Mononuclear cell (primary cell): ENCODE measurements at places on chromosomes 1 and 21. TPM values are rescaled to one million over a fixed set of nuclear protein-coding genes. Genes with fewer than 3 reads are reported as not detected.

The CORT gene
- 0.10 TPM for total RNA-seq

The GBP6 gene
- 0.21 TPM for total RNA-seq

The NCSTN gene
- 54.5 TPM for total RNA-seq

The C1orf53 gene
- total RNA-seq = not detected

The LCE3E gene
- not detected for total RNA-seq

The SMPDL3B gene
- 0.10 TPM for total RNA-seq

The TFF2 gene
- total RNA-seq = not detected

The PIK3C2B gene
- 18.1 TPM for total RNA-seq

The NBPF8 gene
- 33.0 TPM for total RNA-seq

The PRKACB gene
- total RNA-seq = 57.8 TPM

The SYT6 gene
- total RNA-seq = under 0.01 TPM

The DIRAS3 gene
- not detected for total RNA-seq
